ENCODE measurements at places on chromosomes 5 and 9.

- DNase-seq: no peak
These were observed 467 bp downstream of the CNOT6 start for GRCh38 chr5:180494510-180495181.

GRCh38 chr5:68354315-68354714 lies 138.8 kb downstream of the PIK3R1 start:
- DNase-seq: no peak

DNA sequence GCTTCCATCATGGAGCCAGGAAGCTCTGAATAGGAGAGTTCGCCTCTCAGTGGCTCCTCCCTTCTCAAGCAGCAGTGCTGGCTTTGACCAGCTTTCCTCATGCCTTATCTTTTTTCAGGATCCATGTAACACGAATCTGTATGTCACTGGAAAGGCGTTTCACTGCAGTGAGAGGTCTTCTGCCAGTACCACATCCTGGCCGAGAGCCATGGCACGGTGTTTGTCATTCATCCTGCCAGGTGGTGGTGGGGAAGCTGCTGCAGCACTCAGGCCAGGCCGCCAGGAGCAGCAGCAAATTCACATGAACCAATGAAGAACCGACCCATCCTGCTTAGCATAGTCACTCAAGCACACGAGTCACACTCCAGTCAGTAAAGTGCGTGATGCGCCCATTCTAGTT lies 179.0 kb downstream of the FANCC start:
- DNase-seq: no peak

DNA sequence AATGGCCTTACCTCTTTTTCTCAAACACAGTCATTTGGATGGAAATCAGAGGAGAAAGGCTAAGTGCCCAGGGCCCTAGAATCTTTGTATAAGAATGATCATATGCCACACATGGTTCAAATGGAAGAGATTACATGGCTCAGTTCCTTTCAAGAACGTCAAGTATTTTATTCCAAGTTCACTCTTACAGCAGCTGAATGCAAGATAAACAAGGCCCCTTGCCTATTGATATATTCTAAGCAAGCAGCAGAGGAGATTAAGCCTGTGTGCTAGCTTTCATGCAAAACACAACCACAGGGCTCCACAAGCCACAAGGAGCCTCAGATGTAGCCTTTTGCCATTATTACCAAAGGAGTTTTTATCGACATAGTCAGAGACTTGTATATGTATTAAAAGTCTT lies 55.3 kb upstream of the SLCO6A1 start:
- no peak for DNase-seq

- DNase-seq: no peak
These were observed 7.4 kb upstream of the CCDC187 start for GRCh38 chr9:136311051-136312008.

DNA sequence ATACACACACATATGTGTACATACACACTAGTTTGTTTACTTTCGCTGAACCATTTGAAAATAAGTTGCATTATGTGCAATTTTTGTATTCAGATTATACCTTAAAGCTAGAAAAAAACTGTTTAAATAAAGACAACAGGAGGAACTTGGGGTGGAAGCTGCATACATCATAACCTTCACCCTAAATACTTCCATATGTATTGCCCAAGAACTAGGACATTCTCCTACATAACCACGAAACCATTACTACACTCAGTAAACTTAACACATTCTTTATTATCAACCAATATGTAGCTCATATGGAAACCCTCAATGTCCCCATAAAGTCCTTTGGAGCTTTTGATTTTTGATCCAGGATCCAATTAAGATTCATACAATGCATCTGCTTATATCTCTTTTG lies 83.3 kb downstream of the GIN1 start:
- no peak for DNase-seq

DNA sequence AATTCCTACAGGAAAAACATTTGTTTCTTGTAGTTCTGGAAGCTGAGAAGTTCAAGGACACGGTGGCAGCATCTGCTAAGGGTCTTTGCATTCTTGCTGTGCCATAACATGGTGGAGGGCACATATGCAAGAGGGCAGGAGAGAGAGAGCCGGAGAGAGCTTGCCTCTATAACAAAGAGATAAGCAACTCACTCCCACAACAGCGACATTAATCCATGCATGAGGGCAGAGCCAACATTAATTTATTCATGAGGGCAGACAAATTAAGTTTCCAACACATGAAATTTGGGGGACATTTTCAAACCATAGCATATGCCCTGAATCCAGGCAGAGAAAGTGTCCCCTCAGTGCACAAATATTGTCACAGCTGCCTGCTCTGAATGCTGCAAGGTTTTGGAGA lies 4.4 kb upstream of the GTF3C5 start:
- no peak for DNase-seq

GRCh38 chr5:95823218-95823737 lies 752 bp upstream of the GLRX start:
- DNase-seq: no peak

- no peak for DNase-seq
These were observed 200.0 kb downstream of the ATP10B start for GRCh38 chr5:160651692-160652645.
